ENCODE measurements at places on chromosomes 1 and 21. TPM values are rescaled to one million over a fixed set of nuclear protein-coding genes. Genes with fewer than 3 reads are reported as not detected.
A peak's percentile ranks its signal among the peaks of the same experiment; 100 is the strongest.

DNA sequence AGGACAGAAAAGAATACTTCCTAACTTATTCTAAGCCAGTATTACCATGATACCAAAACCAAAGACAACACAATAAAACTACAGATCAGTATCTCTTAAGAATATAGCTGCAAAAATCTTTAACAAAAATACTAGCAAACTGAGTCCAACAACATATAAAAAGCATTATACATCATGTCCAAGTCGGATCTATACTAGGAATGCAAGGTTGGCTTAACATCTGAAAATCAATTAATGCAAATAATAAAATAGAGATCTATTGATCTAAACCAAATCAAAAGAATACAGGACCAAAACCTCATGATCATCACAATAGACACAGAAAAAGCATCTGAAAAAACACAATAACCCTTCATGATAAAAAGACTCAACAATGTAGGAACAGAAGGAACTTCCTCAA, 18.9 kb downstream of the TAF1A start:
- DNase-seq, result no peak

DNA sequence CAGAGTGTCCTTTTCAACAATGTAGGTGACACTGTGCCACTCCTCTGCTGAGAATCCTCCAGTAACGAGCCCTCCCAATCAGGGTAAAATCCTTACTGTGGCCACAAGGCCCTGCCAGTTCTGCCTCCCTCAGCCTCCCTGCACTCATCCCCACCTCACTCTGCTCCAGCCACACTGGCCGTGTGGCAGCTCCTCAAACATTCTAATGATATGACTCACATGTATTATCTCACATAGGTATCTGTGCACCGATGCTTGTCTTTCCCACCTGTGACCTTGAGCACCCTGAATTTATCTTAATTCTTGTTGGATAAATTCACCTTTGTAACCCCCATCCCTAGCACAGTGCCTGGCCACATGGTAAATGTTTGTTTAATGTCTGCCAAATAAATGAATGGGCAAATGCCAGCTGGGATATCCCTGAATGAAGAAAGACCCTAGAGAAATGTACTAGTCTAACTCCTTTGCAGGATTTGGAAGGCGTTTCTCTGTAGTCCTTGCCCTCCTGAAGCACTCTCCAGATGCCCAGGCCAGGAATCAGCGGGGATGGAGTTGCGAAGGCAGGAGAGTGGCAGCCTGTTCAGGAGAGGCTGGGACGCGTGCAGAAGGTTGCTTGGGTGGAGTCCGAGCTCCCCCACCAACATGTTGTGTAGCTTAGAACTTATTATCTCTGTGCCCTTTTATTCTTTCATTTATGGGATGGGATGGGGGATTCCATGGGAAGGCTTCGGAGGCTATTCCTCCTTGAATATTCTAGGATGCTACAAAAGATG, 106.0 kb downstream of the TMEM53 start:
- no peak for DNase-seq

GRCh38 chr1:8318436-8318835, 522 bp downstream of the SLC45A1 start:
- DNase-seq, result no peak

- DNase-seq, result no peak
These were observed 153.1 kb upstream of the JUN start for GRCh38 chr1:58936973-58937372.

- DNase-seq, result peak; percentile 17
These were observed 99.8 kb downstream of the PSMG1 start for GRCh38 chr21:39083377-39084008.

- DNase-seq, result no peak
These were observed 19.9 kb downstream of the SETD4 start for GRCh38 chr21:36040389-36040788.

Gene AMY1C
- not detected for total RNA-seq

Gene KRTAP12-2
- 1.5 TPM for total RNA-seq

Gene MARK1
- total RNA-seq, result 7.6 TPM

Measured in skin of body (tissue), 3 donors.